ENCODE measurements at places on chromosomes 1 and 21.

- no peak for DNase-seq
Measured at GRCh38 chr1:155929057-155929456, 5.2 kb downstream of the KHDC4 start.

DNA sequence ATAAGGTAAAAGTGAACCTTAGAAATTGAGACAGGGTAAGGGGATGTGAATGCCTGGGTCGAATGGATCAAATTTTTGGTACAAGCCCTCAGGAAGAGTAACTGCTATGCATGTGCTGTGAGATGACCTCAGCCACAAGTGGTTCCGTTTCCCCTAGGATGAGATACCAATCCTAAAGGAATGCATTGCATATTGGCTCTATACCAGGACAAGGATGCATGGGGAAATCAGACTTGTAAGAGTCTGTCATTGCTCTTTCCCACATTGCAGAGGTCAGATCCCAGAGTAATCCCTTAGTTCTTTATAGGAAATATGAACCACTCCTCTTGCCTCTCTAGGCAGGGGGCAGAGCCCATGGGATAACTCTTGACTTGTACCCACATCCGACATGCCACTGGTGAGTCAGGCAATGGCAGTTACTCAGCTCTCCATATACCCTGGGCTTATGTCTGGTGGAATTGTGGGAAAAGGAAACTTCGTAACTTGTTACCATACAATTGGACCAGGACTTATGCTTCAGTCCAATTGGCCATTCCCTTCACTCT lies 428.3 kb upstream of the ZRANB2 start:
- DNase-seq, result no peak

DNA sequence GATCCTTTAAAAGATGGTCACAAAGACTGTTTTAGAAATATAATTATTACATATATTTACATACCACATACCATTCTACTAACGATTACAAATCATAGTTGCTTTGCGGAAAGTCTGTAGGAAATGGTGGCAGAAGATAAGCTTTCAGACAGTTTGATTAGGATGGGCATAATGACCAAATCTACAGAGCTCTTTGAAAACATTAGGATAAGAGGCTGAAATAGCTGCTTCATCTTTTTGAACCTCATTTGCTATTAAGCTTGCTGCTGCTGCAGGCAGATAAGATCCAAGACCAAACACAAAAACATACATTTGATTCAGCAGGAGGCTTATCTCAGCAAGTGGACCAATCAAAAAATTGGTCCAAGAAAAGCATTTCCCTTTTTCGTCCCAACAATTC lies 47.1 kb downstream of the DDAH1 start:
- no peak for DNase-seq

GRCh38 chr21:38503583-38503982 lies 5.3 kb upstream of the ERG start:
- peak; percentile 89 for DNase-seq

- DNase-seq, result peak; percentile 66
Measured at GRCh38 chr1:37477198-37477931, 3.0 kb downstream of the ZC3H12A start.

DNA sequence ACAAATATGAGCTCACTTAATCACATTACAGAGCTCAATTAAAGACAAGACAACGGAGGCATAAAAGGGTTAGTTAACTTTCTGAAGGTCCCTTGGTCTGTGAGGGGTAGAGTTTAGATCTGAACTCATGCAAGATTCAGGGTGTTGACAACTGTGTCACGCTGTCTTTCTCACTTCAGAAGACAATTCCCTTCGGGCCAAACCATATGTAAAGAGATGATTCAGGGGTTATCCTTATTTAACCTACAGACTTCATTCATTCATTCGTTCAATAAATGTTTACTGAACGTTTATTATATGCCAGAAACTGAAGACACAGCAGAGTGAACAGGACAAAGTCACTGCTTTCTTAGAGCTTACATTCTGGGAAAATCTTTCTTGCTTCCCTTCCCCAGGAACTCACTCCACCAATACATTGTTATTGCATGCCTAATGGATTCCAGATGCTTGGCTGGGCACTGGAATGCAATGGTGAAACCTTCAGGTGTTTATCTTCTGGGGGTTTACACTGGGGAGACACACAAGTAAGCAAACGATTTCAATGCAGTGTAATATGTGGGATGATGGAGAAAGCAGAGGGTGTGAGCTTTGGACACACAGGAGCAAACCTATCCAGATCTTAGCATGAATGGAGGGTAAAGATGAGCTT lies 6.4 kb downstream of the XCL1 start:
- peak; percentile 55 for DNase-seq

GRCh38 chr1:178919581-178919980 lies 48.7 kb upstream of the ANGPTL1 start:
- no peak for DNase-seq

DNA sequence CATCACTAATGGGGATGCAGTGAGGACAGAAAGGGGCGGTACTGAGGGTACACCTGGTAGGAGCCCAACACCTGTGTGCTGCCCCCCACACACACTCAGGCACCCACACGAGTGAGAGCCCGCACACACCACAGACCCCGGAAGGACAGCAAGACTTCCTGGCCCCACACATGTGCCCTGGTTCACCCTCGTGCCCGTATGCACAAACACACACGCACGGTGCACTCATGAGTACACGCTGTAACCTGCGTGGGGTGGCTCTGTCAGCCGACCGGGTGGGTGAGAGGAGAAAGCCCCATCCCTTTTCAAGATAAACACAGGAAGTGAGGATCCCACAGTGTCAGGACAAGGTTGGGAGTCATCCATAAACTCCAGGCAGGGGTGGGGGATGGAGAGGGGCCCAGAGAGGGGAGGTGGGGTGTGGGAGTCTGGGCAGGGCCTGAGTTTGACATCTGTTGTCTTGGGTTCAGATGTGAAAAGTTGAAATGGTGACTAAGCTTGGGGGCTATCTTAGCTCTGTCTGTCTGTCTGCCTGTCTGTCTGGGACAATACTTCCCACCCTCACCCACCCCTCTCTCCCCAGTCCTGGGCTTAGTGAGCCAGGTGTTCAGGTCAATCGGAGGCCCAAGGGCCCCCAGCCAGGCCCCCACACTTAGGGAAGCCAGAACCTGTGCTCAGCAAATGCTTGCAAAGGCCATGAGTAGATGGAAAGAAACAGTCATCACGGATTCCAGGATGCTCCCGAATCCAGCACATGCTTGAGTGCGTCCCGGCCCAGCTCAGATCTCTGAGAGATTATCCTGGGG lies 119.8 kb upstream of the ZBTB40 start:
- DNase-seq, result no peak

DNA sequence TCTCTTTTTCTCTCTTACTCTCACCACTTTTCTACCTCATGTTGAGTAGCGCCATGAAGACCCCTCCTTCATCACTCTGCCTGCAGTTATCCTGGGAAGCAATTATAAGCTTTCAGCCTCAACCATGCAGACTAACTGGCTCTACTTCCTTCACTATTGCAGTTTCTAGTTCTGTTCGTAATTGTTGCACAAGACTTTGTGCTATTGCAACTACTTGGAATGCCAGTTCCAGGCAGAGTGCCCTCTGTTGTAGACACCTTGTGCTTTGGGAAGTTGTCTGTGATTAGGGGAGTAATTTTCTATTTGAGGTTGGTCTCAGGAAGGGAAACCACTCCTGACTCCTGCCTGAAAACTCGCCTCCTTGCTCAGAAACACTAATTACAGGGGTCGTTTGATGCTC lies 19.4 kb downstream of the PGM1 start:
- no peak for DNase-seq

GRCh38 chr1:240344918-240345317 lies 253.2 kb downstream of the FMN2 start:
- DNase-seq, result no peak

DNA sequence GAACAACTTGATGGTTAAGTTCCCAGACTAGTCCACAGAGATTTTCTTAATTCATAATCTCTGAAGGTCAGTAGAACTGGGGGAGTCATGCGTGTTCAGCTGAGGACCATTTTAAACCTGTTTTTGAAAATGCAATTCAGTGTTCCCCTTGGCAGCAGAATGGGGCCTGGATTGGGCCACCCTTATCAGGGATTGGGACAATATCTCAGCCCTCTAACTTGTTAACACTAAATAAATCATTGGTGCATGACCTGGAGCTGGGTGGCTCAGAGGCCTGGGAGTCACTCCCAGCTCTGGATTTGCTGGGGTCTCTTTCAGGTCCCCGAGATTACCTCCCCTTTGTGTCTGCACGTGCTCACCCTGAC lies 55.3 kb downstream of the MRPS6 start:
- no peak for DNase-seq

GRCh38 chr1:66415281-66415680 lies 118.7 kb upstream of the SGIP1 start:
- DNase-seq, result no peak

DNA sequence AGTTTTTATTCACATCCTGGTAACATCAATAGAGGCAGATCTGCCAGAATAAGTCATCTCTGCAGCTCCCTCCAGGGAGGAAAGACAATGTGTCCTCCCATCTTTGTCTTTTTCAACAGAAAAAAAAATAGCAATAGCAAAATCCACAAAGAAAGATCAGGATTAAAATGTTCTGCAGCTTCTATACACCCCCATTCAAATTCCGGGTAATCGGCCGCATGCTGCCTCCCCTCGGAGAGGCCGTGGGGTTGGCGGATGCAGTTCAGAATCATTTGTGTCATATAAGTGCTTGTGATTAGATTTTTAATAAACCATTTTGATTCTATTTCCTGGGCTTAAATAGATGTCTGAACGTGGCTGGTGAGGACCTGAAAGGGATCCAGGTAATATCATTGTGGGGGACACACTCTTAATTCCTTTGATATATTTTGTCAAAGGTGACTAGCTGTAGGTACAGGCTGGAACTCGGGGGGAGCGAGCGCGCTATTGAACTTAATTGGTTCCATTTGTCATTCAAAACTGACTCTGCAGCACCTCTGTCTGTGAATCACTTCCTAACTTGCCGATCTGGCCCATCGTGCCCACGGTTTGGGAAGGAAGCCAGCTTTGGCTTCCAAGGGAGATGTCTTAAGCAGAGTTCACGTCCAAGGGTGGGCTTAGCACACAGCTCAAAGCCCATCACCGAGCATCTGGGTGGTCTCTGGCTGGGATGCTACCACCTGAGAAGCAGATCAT lies 85.6 kb upstream of the ARHGEF16 start:
- DNase-seq, result no peak

DNA sequence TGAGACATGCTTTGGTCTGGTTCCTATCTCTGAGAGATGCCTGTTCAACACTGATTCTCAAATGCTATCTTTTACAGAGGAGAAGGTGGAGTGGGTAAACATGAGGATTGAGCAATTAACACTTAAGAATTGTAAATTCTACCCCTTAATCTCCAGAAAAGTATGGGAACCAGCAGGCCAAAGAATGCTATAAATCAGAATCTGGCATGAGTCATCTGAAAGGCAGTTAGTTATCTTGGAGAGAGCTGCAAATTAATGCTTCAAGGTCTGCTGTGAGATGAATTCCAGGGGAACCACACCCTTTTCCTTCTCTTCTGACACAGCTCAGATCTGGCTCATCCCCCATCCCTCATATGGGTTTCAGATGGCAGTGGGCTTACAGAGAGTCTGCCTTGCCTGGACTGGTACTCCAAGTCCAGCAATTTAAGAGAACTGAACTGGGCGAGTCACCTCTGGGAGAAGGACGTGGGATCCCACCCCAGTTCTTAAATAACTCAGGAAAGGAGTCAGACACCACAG lies 5.2 kb downstream of the S100A10 start:
- DNase-seq, result peak; percentile 94

DNA sequence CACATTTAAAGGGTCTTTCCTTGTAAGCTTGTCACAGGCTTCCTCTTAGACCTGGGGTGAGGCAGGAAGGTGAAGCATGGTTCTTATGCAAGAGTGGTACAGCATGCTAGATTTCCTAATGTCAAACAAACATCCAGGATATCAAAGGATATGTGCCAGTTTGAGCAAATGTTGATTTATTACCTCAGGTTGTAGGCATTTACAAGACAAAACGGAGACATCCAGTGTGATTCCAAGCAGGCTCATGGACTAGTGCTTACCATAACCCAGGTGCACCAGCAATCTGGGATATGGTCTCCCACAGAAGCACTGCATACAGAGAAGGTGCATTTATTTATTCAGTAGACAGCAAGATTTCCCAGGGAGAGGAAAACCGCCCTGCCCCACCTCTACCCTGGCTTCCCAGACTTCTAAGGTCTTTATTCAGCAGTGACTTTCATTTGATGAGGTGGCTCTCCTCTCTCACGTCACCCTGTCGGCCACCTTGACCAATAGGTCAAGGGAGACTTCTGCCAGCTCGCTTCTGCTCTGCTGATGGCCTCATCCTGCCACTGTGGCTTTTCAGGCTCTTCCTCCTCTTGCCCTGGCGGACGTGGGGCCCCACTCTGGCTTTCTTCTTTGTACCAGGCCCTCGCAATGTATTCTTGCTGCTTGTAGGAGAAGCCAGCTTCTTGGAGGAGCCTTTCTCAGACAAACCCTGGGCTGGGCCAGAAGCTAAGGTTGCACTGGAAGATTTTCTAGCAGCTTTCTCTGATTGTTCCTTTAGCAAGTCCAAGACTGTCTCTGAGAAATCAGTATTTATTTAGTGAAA lies 25.6 kb downstream of the HHIPL2 start:
- no peak for DNase-seq

DNA sequence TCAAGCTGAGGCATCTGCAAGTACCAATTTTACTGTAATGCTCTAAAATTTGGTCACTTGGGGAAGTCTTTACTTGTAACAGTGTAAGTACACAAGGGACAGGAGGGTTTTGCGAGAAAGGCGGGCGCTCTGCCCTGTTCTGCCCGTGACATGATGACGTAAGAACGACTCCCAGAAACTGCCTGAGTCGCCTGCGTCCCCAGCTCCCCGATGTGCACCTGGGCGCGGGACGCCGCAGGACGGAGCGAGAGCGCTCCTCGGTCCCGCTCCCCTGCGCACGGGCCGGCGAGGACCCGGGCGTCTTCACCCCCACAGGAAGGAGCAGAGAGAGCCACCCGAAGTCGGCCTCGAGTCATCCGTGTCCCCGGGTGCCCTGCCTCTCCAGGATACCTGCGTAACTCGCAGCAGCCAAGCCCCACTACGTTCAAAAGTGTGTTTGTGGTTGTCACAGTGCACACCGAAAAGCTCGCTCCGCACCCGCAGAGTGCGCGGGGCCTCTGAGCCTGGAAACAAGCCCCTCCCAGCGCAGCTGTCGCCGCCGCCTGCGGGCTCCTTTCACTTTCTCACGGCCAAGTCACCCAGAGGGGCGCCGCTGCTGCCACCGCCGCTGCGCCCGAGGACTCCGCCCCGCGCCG lies 3.3 kb upstream of the ZBTB18 start:
- no peak for DNase-seq

DNA sequence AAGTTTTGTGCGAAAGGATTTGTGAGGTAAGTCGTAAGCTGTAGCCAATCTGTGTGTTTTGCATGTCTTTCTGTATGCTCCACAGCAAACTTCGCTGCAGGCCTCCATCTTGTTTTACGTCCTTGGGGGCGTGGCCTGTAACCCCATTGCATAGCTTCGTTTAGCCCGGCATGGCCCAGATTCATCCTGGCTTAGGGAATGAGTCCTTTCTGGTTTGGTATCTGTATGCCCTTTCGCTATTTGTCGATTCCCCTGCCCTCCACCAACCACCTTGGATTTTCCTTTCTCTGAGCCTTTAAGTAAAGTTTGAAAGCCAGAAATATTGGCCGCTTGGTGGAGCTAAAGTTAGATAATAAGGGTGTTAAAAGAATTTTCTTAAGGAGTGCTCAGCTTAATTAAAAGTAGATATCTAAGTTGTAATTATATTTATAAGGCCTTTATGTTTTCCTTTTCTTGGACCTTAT lies 1.1 kb downstream of the THEM4 start:
- DNase-seq, result no peak

Measured in SJSA1 (cell line).